ENCODE measurements at places on chromosomes 6 and 20.

GRCh38 chr6:105068407-105068806 lies 111.4 kb downstream of the POPDC3 start:
- no peak for DNase-seq

GRCh38 chr6:8057263-8057662 lies 6.9 kb downstream of the BLOC1S5 start:
- DNase-seq: no peak

DNA sequence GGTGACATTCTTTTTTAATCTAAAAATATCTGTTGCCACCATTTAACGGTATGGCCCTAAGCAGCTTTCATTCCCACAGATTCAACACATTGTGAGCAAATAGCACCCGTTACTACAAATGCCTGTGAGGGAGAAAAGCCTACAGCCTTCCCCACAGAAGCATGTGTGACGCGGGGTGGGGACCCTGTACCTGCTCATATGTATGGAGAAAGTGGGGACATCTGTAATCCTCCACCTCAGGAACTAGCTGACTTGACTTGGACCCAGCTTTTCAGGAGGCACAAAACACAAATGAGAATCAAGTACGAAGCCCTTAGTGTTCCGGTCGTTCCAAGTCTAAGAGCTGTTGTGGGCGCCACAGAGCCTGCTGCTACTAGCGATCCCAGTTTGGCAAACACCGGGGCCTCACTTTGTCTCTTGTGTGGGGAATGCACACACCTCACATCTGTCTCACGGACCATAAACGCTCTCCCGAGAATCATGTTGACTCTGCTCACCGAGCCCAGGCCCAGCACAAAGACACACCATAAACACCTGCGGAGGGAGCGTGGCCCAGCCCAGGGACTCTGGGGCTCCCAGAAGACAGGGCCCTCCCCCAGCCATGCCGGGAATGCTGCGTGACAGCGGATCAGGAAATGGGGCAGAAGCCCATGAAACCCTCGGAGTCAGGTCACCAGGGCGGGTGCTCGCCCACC lies 21.6 kb downstream of the DLL1 start:
- DNase-seq: no peak

GRCh38 chr20:45095805-45096238 lies 5.1 kb downstream of the KCNS1 start:
- DNase-seq: peak; percentile 41

DNA sequence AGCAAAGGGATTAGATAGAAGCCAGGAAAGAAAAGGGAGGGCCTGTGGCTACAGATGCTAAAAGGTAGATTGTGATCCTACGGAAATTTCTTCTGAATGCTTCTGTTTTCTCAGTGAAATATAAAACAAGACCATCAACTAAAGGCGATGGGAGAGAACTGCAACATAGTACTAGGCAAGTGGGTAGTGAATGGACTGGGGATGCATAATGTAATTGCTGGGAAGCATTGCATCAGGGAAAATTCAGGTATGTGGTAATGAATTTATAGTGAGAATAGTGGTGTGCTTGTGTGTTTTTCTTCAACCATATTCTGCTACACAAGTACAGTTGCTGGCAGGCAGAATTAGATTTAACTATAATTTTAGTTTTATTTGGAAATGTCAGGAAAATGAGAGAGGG lies 156.6 kb downstream of the OPN5 start:
- no peak for DNase-seq

- no peak for DNase-seq
Observed at GRCh38 chr6:41352396-41352795, 17.0 kb downstream of the NCR2 start.

DNA sequence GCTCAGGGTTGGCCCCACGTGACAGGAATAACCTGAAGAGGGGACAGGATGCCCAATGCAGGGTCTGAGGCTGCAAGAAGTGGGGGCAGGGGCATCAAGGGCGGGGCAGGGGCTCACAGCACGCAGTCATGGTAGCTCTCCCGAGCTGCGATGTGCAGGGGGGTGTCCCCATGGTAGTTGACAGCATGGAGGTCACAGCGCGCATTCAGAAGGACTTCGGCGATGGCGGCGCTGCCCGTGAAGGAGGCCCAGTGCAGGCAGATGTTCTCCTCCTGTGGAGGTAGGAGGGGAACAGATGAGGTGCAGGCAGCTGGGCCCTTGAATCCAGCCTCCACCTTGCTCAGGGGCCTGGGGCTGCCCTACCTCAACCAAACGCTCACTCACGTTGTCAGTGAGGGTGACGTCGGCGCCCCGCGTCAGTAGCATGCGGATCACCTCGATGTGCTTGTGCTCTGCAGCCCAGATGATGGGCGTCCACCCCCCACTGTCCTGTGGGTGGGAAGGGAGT lies 5.8 kb upstream of the SLC44A4 start:
- DNase-seq: no peak

DNA sequence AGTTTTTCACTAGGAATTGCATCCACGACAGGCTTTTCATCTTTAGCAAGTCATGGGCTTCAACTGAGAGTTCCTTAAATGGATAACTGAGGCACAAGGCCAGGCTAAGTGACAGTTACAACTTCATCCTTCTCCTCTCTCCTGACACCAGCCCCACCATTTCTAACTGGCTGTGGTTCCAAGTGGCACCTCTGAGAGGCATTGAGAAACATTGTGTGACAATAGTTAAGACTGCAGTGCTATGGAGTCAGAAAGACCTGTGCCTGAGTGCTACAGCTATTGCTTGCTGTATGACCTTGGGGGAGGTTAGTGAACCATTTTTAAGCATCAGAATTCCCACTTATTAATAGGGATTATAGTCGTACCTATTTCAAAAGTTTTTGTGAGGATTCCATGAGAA lies 26.2 kb upstream of the MLIP start:
- no peak for DNase-seq

DNA sequence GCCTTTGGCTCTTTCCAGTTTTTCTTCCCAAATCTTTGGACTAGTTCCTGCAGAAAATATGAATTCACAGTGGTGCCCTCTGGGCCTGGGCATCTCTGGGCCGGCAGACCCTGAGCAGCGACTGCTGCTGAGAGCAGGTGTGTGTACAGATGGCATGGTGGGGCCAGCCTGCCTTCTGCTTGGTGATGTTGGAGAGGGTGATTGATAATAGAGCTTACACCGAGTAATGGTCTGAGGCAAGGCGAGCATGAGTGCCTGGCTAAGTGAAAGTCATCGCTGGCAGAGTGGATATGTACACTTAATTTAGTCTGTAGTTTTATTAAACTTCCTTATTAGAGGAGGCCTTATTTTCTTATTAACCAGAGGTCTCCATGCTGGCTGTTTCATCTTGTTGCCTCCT lies 156.9 kb downstream of the CDKAL1 start:
- DNase-seq: no peak

- no peak for DNase-seq
Observed at GRCh38 chr6:75350808-75351207, 66.2 kb upstream of the TMEM30A start.

- no peak for DNase-seq
Observed at GRCh38 chr20:60060006-60060557, 101.9 kb downstream of the CDH26 start.

- DNase-seq: no peak
Observed at GRCh38 chr6:164099269-164099865, 684.8 kb downstream of the QKI start.

- DNase-seq: no peak
Observed at GRCh38 chr20:50231854-50232253, 41.2 kb downstream of the CEBPB start.

- no peak for DNase-seq
Observed at GRCh38 chr6:98958776-98959175, 11.0 kb upstream of the FBXL4 start.

DNA sequence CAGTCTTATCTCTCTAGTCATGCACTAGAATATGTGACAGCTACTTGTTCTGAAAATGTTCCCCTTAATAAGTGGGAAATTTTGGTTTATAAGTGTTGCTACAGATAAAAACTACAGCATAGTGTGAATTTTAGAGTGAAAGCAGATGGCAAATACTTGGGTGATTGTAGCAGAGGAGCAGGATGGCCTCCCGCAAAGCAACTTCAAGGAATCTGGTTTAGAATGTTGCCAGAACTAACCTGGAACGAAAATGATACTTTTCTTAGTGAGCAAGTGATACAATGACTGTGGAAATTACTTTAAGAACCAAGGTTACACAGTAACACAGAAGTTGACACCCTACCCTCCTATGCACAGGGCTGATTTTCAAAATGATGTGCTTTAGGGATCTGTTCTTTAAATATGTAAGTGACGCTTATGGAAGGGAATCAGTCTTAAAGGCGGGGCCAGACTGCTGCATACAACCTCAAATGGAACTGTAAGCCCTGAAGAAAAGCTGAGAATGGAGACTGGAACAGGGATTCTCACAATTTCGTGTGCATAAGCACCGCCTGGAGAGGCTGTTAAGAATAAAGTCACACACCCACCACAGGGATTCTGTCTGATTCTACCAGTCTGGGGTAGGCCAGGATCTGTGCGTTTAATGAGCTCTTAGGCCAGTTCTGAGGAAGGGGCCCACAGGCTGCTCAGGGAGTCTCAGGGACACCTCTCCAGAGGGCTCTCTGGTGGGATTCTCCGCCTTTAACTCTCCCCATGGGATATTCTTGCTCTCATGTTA lies 97.9 kb downstream of the FYN start:
- DNase-seq: no peak

DNA sequence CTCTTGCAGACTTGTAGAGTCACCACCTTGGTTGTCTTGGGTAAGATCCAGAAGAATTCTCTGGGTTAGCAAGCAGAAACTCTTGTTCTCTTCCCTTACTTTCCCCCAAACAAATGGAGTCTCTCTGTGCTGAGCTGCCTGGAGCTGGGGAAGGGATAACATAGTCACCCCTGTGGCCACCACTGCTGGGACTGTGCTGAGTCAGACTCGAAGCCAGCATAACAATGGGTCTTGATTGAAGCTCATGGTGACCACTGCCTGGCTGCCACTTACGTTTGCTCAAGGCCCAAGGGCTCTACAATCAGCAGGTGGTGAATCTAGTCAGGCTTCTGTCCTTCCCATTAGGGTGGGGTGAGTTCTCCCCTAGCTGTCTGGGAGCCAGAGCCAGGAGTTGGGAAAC lies 15.4 kb upstream of the ERVFRD-1 start:
- no peak for DNase-seq

DNA sequence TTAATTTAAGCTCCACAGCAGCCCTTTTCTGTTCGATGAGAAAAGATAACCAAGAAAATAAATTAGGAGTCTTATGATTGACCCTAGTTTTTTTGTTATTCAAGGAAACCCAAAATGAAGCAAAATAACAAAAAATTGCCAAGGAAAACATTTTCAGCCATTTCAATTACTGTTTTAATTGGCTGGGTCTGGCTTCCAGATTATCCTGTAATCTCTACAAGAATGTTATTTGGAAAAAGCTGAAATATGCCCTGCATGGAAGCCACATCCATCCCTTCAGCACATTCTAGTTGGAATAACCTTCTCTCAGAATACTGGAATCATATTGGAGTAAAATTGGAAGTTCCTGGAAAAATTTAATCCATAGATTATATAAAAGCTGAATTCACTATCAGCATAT lies 191.1 kb upstream of the CCN2 start:
- DNase-seq: no peak

DNA sequence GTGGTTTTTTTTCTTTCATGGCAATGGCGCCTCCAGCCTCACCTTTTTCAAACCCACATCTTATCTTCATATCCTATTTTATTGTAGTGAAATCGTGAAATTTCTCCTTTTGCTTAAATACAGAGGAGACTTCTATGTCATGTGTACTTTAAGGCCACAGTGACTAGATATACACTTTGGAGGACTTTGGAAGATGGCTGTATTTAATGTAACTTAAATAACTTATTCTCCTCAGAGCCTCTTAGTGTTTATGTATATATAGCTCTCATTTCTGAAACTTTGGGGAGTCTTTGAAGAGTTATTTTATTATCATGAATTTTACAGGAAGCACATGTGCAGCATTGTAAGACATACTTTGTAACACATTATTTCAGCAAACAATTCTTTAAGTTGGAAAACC lies 968 bp downstream of the LAMA2 start:
- DNase-seq: no peak

- DNase-seq: no peak
Observed at GRCh38 chr6:41723530-41724227, 11.7 kb downstream of the TFEB start.

DNA sequence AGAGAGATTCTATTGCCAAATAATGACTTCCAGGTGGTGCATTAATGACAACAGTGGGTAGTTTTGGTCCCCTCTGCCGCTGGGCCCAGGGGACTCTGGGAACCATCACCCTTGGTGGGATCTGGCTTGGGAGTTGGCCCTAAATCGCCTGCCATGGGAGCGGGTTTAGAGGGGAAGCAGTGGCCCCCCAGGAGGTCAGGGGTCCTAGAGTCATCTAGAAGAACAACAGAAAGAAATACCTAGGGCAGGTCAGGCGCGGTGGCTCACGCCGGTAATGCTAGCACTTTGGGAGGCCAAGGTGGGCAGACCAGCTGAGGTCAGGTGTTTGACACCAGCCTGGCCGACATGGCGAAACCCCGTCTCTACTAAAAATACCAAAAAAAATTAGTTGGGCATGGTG lies 17.8 kb upstream of the ARFGEF2 start:
- DNase-seq: no peak

DNA sequence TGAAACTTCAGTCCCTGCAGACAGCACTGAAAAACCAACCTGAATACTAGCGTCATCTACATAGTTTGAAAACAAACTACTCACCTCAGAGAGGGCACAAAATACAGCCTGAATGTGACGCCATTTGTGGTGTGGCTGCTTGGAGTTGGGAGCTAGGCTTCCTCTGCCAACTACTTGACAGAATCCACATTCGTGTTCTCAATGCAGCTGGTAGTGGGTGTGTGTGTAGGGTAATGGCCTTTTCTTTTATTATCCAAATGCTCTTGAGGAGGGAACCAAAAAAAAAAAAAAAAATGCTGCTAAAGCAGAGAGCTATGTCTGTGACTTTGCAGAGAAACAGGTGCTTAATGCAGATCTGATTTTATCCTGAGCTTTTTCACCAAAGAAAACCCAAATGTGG lies 207.8 kb downstream of the OTOR start:
- DNase-seq: no peak

GRCh38 chr6:53805016-53805415 lies 10.2 kb downstream of the LRRC1 start:
- DNase-seq: no peak

DNA sequence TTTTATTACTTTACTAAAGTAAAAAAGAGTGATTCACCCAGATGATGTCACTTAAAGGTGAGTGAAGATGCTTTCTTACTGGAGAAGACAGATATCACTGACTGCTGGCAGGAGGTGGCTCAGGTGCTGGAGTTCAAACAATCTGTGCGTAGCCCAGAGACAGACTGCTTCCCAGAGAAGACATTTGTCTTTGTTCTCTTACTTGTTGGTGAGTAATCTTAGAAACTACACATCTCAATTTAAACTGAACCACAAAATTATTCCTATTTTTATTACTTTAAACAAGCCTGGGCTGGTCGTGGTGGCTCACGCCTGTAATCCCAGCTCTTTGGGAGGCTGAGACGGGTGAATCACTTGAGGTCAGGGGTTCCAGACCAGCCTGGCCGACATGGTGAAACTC lies 92.2 kb downstream of the CEP162 start:
- DNase-seq: no peak

Data from stimulated activated CD8-positive, alpha-beta memory T cell treated with anti-CD3 and anti-CD28 coated beads, Interleukin-7, amount 100 ng/mL, for 48 hours (primary cell).